PC-9 (cell line): ENCODE measurements at places on chromosomes 2 and 18. TPM values are rescaled to one million over a fixed set of nuclear protein-coding genes. Genes with fewer than 3 reads are reported as not detected.

DNA sequence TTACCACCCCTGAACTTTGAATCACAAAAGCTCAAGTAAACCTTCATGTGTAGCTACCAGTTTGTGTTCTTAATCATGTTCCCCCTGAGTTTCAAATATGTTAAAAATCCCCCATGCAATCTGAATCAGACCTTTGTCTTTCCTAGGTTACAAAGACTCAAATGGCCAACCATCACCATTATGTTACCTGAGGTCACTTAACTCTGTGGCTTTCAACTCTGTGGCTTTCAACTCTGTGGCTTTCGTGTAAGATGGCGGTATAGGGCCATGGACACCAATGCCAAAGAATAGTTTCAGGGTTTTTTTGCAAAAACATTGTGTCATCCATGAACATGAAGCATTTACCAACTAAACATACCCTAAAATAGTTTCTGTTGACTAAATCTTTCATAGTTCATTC, 6.7 kb downstream of the ERMN start:
- no peaks in the 10 kb centered on the region for H3K4me1 ChIP-seq
- no peaks in the 10 kb centered on the region for H3K36me3 ChIP-seq
- H3K27me3 ChIP-seq: no peaks in the 10 kb centered on the region
- DNase-seq: no peak
- no peak overlapping the region for H3K4me3 ChIP-seq

- no peaks in the 10 kb centered on the region for H3K36me3 ChIP-seq
- H3K4me3 ChIP-seq: no peak overlapping the region
- H3K4me1 ChIP-seq: no peaks in the 10 kb centered on the region
- no peaks in the 10 kb centered on the region for H3K27me3 ChIP-seq
Observed at GRCh38 chr18:55510809-55511208, 77.2 kb downstream of the TCF4 start.

DNA sequence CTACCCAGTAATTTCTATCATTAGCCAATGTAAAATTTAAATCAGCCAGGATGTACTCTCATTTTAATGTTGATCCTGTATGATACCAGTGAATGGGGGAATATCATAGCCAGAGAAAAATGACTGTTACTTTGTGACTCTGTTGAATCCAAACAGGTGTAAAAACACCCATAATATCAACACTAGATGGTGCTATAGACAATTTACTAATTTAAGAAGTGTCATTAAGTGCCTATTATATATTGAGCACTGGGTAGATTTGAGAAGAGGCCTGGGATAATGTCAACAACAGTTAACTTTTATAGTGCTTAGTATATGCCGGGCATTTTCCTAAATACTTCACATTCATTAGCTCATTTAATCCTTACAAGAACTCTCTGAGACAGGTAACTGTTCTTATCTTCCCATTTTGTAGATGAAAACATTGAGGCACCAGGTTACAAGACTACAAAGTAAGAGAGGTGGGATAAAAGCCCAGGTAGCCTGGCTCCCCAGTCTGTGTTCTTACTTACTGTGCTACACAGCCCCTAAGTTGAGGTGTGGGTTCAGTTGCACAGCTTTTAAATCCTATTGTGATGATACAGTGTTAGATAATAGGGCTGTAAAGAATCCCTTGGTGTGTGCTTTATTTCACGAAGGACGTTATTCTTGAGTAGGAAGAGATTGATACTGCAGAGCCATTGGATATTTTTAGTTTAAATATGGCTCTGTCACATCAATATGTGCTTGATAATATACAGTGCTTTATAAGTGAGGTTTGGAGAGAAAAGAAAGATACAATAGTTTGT, 325.5 kb downstream of the AGPS start:
- no peak for DNase-seq
- no peaks in the 10 kb centered on the region for H3K36me3 ChIP-seq
- no peaks in the 10 kb centered on the region for H3K27me3 ChIP-seq
- no peak overlapping the region for H3K4me3 ChIP-seq

DNA sequence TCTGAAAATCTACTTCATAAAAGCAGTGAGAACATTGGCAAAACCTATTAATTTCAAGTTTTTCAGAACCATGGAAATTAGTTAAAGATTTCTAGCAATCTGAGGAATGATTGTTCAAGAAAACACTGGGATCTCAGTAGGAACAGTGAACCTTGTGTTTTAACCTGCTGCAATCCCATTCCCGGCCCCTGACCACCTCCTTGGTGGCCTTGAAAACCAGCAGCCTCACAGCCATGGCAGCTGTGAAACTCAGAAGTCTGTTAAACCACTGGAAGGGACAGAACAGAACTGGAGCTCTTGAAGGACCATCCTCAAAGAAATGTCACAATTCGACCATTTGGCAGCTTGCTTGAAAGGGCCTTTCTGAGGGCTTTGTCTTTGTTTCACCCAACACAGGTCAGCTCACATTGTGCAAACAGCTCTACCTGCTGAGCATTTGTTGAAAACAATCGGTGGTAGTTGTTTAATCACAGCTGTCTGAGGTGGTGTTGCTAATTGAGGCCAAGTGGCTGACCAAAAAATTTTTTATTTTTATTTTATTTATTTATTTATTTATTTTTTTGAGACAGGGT, 25.8 kb downstream of the NEDD4L start:
- H3K36me3 ChIP-seq: 0 out of 2 replicates have a peak, but pooled peaks cover 7% of the 10 kb centered on the region
- H3K4me1 ChIP-seq: no peaks in the 10 kb centered on the region

- no peak overlapping the region for H3K4me3 ChIP-seq
- no peak for DNase-seq
- H3K4me1 ChIP-seq: no peaks in the 10 kb centered on the region
- no peaks in the 10 kb centered on the region for H3K36me3 ChIP-seq
- no peak overlapping the region for H3K27ac ChIP-seq
Observed at GRCh38 chr18:79567481-79568147, 112.0 kb upstream of the CTDP1 start.

OR6B2 gene
- total RNA-seq: not detected in 2 replicates

DNA sequence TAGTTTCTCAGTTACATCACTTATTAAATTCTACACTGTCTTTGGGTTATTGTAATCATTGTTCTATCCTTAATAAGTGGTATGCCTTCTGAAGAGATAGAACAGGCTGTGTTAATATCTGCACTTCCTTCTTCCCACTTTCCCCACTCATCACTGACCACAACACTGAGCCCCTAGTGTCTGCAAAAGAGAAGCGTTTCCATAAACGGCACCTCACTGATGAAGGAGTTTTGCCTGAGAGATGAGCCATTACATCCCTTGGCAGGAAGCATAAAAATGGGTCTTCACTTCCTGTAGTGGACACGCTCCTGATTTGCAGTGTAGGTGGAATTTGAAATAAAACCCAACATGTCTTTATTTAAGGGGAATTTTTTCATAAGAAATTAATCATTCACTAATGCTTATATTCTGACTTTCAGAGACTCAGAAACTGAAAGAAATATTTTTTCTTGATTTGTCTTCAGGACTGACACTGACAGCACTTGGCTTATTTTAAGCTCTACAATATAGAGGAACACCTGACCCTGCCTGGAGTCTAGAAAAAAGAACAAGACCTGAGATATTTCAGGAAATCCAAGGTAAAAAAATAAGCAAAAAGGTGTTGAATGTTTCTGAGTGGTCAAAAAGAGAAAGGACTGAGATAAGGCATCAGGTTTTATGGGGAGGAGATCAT, 275.3 kb downstream of the RAD51AP2 start:
- no peak for DNase-seq
- H3K27ac ChIP-seq: no peak overlapping the region
- no peaks in the 10 kb centered on the region for H3K27me3 ChIP-seq
- no peak overlapping the region for H3K4me3 ChIP-seq
- no peaks in the 10 kb centered on the region for H3K4me1 ChIP-seq

GRCh38 chr2:7665880-7666279, 748.7 kb downstream of the RNF144A start:
- no peak overlapping the region for H3K4me3 ChIP-seq
- no peak for DNase-seq
- no peak overlapping the region for H3K27ac ChIP-seq

DNA sequence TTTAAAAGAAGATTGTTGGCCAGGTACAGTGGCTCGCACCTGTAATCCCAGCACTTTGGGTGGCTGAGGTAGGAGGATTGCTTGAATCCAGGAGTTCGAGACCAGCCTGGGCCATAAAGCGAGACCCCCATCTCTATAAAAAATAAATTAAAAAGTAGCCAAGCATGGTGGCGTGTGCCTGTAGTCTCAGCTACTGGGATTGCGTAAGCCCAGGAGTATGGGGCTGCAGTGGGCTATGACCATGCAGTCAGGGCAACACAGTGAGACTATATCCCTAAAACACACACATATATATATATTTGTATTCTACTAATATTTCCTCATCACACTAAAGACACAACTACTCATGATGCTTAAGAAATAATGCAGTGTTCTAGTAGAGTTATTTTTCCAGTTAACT, 7.1 kb downstream of the HDHD2 start:
- no peaks in the 10 kb centered on the region for H3K27me3 ChIP-seq
- H3K4me1 ChIP-seq: no peaks in the 10 kb centered on the region
- no peak overlapping the region for H3K27ac ChIP-seq
- no peak overlapping the region for H3K4me3 ChIP-seq
- DNase-seq: no peak
- H3K36me3 ChIP-seq: no peaks in the 10 kb centered on the region

DNA sequence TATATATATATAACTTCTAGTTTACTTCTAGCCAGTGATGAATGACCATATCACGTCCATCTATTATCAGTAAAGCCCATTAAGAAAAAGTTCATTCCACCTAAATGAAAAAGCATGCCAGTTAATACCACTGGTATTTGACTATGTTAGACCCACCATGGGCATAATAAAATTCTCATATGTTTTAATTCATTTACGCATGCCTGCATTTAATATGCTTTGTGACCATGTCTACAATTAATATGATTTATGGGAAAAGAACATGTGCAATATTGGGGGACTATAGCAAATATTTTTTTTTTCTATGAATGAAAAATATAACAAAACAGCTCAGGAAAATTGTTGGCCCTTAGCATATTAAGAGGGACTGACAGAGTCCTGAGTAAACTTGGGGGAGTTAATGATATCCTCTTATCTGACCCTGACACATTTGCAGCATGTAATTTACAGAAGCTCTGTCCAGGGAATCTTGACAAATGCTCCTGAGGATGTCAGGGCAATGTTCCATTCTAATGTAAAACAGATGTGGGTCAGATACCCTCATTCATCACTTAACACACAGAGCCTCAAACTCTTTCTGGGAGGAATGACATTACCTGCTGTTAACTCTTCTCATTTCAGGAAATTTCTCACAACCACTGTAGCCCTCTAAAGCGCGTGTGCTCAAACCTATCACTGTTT, 90.6 kb downstream of the PAX3 start:
- H3K27ac ChIP-seq: no peak overlapping the region
- no peak for DNase-seq
- H3K36me3 ChIP-seq: no peaks in the 10 kb centered on the region
- no peaks in the 10 kb centered on the region for H3K4me1 ChIP-seq

GRCh38 chr2:236517251-236518031, 52.2 kb upstream of the ACKR3 start:
- no peaks in the 10 kb centered on the region for H3K4me1 ChIP-seq
- H3K4me3 ChIP-seq: no peak overlapping the region
- no peak for DNase-seq

CEP192 gene
- 37.8 and 44.9 TPM in 2 replicates for total RNA-seq

STARD6 gene
- not detected in 2 replicates for total RNA-seq

DNA sequence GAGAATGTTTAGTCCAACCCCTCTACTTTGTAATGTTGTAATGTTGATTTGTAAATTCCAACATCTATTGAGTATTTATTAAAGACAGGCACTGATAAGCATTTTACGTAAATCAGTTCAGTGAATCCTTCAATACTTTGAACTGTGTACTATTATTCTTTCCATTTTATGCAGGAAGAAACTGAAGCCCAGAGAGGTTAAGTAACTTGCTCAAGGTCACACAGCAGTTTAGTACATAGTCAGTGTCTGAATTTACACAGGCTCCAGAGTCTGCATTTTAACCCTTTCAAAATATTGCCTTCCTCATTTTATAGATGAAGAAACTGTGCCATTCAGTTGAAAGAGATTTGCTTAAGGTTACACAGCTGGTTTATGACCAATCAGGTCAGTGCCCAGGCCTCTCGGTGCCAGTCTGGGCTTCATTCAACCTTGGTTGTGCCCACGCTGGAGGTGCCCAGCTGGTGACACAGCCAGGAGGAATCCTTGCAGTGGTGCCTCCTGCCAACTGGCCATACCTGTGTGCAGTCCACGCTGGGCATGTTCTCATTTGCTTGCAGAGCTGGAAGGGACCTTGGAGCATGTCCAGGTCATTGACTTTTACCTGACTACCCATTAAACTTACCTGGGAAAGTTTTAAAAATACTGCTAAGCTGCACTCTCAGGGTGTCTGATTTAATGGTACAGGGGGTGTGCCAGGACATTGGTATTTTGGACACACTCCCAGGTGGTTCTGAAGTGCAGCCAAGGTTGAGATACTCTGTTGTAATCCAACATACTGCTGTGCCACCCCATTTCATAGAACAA, 74.3 kb upstream of the CYRIA start:
- no peaks in the 10 kb centered on the region for H3K36me3 ChIP-seq
- H3K27ac ChIP-seq: no peak overlapping the region
- peak; percentile 43 for DNase-seq

- no peak for DNase-seq
- no peaks in the 10 kb centered on the region for H3K36me3 ChIP-seq
- H3K4me3 ChIP-seq: no peak overlapping the region
- H3K27me3 ChIP-seq: no peaks in the 10 kb centered on the region
- peak overlapping the region; percentile 94 for H3K27ac ChIP-seq
Observed at GRCh38 chr2:46177461-46178089, 119.6 kb upstream of the EPAS1 start.

DNA sequence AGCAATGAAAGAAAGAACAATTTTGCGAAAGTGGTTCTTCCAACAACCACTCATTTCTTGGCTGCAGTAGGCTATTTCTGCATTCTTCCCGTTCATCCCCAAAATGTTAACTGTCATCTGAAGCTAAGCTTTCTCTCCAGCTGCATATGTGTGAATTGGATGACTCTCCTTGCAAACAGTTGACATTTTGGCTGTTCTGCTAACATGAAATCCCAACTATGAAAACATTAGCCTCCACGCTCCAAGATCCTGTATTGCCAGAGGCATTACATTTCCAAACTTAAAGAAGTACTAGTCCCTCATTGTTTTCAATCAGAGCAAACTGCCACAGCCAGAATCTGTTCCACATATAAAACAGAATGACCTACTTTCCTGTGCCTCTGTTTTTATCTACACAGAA, 88.5 kb downstream of the TGIF1 start:
- H3K36me3 ChIP-seq: no peaks in the 10 kb centered on the region
- H3K4me3 ChIP-seq: no peak overlapping the region
- no peaks in the 10 kb centered on the region for H3K27me3 ChIP-seq
- H3K27ac ChIP-seq: no peak overlapping the region
- H3K4me1 ChIP-seq: peaks cover 30% of the 10 kb centered on the region

DNA sequence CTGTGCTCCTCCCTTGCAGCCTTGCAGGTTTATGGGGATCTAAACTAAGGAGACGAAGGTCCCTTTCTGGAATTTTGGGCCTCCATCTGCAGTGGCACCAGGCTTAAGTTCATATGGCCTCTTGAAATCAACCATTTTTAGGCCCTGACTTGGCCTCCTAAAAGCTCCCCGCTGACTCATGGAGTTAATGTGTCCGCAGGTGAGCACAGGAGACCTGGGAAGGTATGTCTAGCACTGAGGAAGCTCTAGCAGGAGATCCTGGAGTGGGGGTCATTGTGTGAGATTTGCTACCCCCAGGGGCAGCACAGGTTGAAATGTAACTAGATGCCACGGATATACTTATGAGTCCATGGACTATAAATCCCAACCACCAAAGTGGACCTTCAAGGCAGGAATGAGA, 95.9 kb upstream of the CELF4 start:
- no peaks in the 10 kb centered on the region for H3K27me3 ChIP-seq
- H3K36me3 ChIP-seq: no peaks in the 10 kb centered on the region
